Neural progenitor cell (in vitro differentiated cells): ENCODE measurements at places on chromosomes 5 and 9. TPM values are rescaled to one million over a fixed set of nuclear protein-coding genes. Genes with fewer than 3 reads are reported as not detected.

Gene RAI14
- total RNA-seq: 47.9 and 54.6 TPM in 2 replicates

DNA sequence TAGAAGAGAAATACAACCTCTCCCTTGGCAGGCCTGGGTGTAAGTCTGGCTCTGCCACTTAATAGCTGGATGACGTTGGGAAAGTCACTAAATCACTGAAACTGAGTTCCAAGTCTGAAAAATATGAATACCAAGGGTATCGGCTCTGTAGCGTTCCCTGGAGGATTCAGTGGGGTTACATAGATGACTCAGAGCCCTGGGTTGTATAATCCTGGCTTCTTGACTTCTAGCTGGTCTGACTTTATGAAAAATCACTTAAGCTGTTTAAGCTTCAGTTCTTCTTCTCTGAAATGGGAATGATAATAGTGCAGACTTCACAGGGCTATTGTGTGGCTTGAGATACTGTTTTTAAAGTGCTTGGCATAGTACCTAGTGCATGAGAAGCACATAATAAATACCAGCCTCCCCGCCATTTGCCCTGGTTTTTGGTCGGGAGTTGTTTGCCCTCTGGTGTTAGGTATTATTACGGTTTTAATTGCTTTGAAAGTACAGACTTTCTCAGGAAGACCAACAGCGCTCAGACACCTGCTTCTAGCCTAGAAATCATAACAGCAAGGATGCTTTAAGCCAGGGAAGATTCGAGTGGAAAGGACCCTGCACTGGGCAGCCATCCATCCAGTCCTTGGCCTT lies 43.0 kb downstream of the CYFIP2 start:
- DNase-seq: no peak

DNA sequence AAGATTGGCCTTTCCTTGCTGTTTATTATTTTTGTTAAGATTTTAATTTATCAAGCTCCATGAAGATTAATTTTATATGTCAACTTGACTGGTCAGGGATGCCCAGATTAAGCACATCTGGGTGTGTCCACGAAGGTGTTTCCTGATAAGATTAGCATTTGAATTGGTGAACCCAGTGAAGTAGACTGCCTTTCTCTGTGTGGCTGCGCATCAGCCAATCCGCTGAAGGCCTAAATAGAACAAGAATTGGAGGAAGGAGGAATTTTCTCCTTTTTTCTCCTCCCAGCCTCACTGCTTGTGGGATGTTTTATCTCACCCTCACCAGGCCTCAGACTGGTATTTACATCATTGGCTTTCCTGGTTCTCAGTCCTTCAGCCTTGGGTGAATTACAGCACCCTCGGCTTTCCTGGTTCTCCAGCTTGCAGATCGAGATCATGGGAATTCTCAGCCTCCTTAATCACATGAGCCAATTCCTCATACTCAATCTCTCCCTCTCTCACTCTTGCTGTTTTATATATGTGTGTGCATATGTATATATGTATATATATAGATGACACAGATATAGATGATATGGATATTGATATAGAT lies 135.4 kb upstream of the SPEF2 start:
- DNase-seq: no peak

GRCh38 chr9:127523312-127523851 lies 72.1 kb downstream of the LRSAM1 start:
- no peak for DNase-seq

DNA sequence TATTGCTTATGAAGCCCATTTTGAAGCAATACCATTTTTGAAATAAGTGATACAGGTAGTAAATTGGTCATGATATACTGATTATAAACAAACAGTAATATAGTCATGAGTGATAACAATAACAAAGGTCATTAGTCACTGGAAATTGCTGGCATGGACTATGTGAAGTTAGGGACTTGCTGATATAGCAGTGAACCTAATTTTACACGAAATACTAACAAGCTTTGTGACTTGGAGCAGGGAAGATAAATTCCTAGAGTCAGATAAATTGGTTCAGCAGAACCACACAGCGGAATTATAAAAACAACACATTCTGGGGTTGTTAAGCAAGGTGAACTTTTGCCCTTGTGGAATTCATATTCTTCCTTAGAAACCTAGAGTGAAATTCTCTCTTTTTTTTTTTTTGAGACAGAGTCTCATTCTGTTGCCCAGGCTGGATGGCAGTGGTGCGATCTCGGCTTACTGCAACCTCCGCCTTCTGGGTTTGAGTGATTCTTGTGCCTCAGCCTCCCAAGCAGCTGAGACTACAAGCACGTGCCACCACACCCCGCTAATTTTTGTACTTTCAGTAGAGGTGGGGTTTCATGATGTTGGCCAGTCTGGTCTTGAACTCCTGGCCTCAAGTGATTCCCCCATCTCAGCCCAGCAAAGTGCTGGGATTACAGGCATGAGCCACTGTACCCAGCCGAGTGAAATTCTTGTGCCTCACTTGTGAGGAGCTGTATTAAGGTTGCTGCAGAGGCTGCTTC lies 6.0 kb downstream of the UGCG start:
- no peak for DNase-seq
